Activated CD4-positive, alpha-beta memory T cell treated with anti-CD3 and anti-CD28 coated beads, Interleukin-2, amount 10 ng/mL, durations not matched to agents 7 days and 5 days (primary cell): ENCODE measurements at places on chromosomes 2 and 18. TPM values are rescaled to one million over a fixed set of nuclear protein-coding genes. Genes with fewer than 3 reads are reported as not detected.

CHMP3 gene
- 41.5 TPM for total RNA-seq

RBKS gene
- total RNA-seq: 2.8 TPM

ARPC2 gene
- total RNA-seq: 765 TPM

C18orf54 gene
- 12.3 TPM for total RNA-seq

TTC21B gene
- total RNA-seq: 16.5 TPM

PSD4 gene
- total RNA-seq: 272 TPM

CLHC1 gene
- total RNA-seq: 7.5 TPM

SCYGR4 gene
- not detected for total RNA-seq

GRB14 gene
- not detected for total RNA-seq

TLX2 gene
- total RNA-seq: 3.3 TPM

LOXHD1 gene
- not detected for total RNA-seq

NGEF gene
- 0.58 TPM for total RNA-seq

ELOA2 gene
- not detected for total RNA-seq

SERPINB7 gene
- total RNA-seq: not detected

DSC2 gene
- not detected for total RNA-seq

FSIP2 gene
- 0.15 TPM for total RNA-seq

ERMN gene
- total RNA-seq: 3.5 TPM

LYPD1 gene
- not detected for total RNA-seq

GALNT13 gene
- not detected for total RNA-seq

GPR45 gene
- not detected for total RNA-seq

GAL3ST2 gene
- total RNA-seq: 0.58 TPM

SLC23A3 gene
- 2.3 TPM for total RNA-seq

FEV gene
- not detected for total RNA-seq

DNAH7 gene
- total RNA-seq: not detected

HES6 gene
- 3.7 TPM for total RNA-seq

MRPL33 gene
- 58.4 TPM for total RNA-seq

ACMSD gene
- not detected for total RNA-seq

TOGARAM2 gene
- 10.3 TPM for total RNA-seq

SCG2 gene
- 0.15 TPM for total RNA-seq
